HFFc6 (cell line): ENCODE measurements at places on chromosomes 7 and 10.
A peak's percentile ranks its signal among the peaks of the same experiment; 100 is the strongest.

DNA sequence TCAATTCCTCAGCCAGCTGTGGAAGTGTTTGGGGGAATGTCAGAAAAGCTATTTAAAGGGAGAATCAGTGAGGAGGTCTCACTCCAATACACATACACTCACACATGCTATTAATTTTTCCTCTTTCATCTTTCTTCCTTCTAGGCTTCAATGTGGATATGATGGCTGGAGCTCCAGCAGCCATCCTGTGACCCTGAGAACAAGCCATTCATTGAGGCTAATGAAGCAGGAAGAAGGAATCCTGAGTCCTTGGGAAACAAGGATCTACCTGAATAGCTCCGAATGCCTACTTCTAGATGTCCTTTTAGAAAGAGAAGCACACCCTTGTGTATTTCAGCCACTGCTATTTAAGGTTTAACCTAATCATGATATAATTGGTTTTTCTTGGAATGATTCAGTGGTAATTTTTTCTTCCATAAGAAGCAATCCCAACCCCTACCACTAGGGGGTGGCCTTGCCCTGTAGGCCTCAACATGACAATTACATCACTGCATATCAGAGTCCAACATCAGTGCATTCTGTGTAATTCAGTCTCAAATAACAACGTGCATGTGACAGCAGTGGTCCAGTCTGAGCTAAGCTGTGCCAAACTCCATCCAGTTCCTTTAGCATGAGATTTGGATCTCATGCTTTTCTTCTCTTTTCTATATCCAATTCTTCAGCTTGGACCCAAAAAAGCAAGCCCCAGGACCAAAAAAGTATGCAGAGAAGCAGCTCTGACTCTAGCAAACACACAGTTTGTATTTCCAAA lies 85.3 kb upstream of the ANKRD1 start:
- peak; percentile 75 for DNase-seq

DNA sequence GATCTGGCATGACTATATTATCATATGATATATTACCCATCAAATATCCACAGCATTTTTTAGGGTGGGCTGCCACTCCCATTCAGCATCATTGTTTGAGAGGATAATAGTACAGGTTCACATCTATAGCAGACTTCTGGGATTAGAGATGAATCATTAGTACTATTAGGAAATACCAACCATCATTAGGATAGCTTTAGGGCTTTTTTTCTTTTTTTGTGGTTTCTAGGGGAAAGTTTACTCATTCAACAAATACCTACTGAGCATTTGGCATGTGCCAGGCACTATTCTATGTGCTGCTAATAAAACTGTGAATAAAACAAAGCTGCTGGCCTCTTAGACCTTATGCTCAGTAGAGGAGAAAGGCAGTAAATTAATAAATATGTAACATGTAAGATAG lies 40.6 kb downstream of the NHLRC2 start:
- DNase-seq, result peak; percentile 77

- no peak for DNase-seq
Measured at GRCh38 chr10:105540381-105540780, 899.3 kb downstream of the SORCS3 start.

DNA sequence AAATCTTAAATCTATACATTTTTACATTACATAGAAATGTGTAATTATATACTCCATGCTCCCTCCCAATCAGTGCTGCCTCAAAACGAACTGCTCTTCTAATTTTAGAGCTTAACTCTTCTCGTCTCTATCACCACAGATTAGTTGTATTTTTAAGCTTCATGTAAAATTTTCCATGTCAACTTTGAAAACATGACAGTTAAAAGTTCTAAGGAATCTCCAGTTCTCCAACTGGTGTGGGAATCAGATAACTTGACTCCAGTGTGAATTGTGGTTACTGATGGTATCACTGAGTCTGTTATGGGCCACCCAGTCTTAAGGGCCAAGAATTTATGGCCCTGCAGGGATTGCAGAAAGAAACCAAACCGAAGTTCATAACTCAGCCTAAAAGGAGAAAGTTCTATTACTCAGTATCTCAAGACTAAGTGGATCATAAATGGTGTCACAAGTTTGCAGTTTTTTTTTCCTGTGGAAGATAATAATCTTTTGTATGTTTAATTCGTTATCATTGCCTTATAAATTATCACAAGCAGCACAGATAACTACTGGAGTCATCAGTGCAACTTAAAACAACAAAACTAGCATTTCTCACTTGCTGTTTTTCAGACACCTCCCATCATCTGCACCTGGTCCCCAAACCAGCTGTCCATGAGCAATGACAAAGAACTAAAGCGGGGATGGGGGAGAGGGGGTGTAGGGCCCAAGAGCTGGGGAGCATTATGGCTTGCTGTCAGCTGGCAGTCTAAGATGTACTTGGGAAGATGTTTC lies 31.5 kb upstream of the KMT2E start:
- peak; percentile 68 for DNase-seq
